ENCODE measurements at places on chromosomes 11 and 22.

GRCh38 chr22:28105413-28105812, 186.4 kb upstream of the PITPNB start:
- no peak for DNase-seq

DNA sequence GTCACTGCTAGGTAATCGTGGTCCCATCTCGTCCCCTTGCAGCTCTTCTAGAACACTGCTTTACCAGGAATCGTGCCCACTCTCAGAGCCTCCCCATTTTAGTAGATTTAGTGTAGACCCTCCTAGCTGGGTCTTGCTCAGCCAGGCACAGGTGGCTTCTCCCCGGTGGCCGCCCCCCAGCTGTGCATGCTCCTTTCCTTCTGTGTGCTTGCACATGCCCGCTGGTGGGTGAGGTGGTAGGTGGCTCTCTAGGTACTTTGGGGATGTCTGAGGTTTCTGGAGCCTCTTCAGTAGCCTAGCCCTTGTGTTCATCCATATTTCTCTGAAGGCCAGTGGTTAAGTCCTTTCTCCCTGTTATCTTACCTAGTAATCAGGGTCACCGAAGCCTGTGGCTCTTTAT, 5.6 kb downstream of the TUB start:
- no peak for DNase-seq

- no peak for DNase-seq
Observed at GRCh38 chr11:119584193-119585042, 144.6 kb downstream of the NECTIN1 start.

GRCh38 chr11:65576867-65577755, 1.3 kb downstream of the EHBP1L1 start:
- DNase-seq, result no peak

DNA sequence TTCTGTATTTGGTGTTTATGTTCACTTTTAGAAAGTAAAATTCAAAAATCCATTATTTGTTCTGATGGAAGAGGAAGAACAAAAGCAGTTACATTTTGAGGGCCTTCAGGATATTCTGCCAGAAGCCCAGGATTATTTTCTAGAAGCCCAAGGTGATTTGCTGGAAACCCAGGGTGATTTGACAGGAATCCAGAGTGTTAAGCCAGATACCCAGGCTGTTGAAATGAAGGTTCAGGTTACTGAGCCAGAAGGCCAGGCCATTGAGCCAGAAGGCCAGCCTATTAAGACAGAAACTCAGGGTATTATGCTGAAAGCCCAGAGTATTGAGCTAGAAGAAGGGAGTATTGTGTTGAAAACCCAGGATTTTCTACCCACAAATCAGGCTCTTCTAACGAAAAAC, 33.1 kb downstream of the CCDC15 start:
- DNase-seq, result no peak

DNA sequence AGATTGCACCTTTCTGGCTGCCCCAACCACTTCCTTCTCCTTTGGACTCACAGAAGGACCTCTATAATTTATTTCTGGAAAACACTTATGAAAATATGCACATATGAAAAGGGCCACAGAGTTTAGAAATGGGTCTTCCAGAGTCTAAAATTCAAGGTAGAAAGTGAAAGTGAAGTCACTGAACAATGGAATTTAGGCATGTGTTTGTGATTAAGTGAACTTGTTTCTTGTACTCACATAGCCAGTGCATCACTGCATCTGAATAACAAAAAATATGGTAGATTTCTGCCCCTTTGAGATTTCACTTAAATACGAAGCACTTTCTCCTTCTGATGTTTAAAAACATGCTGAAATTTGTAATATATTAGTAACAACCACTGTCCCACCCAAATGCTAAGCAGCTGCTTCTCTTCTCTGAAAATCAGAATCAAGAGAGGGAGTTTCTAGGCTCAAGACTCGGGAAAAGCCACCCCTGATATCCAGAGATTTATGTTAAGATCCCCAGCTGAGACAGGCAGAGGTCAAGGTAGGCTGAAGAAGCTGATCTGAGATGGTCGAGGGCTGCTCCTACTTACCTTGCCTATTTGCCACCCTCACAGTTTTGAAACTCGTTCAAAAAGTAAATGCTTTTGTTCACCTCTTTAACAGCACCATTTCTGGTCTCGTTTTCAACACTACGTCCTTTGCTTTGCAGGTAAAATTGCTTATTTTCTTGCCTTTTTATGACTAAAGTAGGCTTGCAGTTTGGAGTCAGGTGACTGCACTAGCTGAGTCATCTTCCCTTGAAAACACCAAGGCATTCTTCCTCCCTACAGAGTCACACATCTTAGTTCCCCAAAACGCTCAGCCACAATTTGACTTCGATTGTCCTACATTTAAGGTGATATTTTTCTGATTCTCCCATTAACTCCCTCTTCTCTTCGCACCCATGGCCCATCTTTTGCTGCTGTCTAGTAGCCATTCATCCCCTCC, at the start of gene XKR3:
TSS of gene XKR3 (minus strand) at position 696 of the 972 bp plus-strand sequence. CDS start 17,338 bp downstream, outside the sequence.
- DNase-seq, result no peak

- no peak for DNase-seq
Observed at GRCh38 chr11:131624531-131624930, 254.1 kb downstream of the NTM start.

DNA sequence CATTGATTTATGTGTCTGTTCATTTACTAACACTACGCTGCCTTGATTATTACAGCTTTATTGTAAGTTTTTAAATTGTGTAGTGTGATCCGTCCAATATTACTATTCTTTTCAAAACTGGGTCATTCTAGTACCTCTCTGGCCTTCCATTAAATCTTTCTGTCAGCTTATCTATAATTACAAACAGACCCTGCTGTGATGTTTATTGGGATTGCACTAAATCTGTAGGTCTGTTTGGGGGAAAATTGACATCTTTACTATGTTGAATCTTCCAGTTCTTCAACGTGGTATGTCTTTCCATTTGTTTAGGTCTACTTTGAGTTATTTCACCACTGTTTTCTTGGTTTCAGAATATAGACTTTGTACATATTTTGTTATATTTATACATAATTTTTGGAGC, 15.6 kb downstream of the CABIN1 start:
- no peak for DNase-seq

DNA sequence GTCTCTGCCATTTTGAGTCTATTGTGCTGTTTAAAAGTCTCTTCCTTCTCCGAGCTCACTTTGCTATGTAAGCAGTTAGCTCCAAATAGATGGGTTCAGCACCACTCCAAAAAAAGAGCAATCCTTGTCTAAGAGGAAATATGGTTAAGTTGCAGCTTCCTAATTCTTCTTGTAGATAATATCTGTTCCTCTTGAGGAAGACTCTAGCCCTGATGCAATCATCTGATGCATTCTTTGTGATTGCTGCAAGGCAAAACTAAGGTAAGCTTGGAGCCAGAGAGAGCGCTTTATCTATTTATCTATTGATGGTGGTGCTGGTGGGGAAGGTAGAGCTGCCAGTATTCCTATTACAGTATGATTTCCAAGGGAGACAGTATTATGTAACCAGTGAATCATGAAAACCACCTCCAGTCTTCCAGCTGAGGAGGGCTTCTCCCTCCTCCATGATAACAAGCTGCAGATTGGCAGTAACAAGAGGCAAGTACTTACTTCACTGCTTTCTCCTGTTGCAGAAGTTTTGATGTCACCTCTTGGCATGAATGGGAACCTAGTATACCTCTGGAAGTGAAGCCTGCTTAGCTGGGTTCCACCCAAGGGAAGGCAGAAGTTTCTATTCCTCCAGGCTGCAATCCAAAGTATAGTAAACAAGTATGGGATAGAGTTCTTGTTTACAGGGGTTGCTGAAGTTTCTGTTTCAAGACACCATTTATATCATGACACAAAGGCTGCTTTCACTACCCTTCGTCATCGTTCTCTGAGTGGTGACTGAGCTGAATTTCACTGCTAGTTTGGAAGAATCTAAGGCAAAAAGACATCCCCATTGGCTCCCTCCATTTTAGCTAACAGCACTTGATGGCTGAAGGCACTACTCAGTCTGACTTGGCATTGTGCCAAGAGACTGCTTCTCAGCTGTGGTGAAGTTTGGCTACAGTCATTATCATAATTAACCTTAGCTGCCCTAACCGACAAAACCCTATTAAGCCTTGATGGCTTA, 49.7 kb downstream of the FDX1 start:
- no peak for DNase-seq

DNA sequence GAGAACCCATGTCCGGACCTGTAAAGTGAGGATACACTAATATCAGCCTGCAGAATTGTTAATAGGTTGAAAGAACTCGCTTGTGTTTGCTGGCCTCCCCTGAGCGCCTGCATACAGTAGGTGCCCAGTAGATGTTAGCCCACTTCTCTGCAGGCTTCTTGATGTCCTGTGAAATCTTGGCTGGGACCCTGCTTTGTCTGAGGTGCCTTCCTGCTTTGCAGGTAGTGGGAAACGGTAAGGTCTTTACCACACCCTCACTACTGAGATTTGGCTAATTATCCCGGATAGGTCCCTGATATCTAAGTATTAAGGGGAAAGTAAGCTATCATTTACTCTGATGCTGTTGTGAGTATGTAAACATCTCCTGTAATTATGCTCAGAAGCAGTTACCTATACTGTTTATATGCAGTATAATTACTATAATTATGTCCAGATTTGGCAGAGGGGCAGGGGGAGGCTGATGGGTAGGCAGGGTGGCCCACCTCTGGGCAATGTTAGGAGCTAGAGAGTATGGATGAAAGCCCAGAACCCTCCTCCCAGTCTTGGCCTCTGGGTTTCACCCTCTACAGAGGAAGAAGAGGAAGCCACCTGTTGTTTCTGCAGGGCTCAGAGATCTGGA, 1.2 kb upstream of the ARRB1 start:
- DNase-seq, result no peak

DNA sequence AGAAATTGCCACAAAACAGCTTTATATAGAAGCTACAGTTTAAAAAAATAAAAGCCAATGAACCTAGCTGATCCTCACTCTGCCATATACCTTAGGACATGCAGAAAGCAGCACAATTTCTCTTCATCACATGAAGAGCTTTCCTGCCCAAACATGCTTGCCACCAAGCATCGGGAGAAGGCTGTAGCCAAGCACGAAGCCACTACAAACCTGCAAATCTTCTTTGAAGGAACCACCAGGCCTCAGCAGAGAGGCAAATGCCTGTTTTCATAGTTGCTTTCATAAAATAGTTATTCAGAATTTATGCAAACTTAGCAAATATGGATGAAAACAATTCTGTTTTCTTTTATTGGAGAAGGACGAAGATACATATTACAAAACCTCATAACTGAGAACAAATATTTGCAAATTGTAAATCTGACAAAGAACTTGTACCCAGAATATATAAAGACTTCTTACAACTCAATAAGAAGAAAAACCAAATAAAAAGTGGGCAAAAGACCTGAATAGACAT, 100.3 kb downstream of the RBFOX2 start:
- no peak for DNase-seq

DNA sequence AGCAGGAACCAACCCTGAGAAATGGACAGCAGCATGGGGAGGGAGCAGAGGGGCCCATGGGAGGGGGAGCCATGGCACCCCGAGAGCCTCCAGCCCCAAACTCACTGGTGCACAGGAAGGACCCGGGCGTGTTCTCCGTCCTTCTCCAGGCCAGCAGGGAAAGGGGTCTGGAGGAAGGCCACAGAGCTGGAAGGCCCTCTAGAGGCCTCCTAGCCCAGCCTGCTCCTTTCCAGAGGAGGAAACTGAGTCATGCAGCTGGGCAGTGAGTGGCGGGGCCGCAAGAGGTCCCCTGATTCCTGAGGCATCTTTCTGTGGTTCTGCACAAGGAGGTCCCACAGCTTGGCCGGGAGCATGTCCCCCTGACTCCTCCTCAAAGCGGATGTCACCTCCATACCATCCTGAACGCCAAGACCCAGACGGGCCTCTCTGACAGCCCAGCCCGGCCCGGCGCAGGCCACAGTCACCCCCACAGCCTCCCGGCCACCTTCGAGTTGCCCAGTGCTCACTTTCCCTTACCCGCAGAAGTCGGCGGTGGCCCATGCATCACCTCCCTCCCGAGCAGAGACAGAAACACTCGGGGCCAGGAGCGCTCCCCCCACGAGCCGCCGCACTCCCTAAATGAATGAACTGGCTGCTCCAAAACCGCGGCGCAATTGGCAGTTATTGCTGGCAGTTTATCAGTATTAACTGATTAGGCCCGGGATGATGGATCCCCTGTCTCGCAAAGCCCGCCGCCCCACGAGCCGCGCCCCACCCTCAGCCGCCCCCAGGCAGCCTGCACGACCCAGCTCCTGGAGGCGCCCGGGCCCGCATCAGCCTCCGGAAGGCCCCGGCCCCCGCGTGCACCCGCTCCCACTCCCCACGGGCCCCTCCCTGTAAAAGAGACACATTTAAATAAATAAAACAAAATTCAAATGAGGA, 272.5 kb downstream of the BUD13 start:
- DNase-seq, result no peak

DNA sequence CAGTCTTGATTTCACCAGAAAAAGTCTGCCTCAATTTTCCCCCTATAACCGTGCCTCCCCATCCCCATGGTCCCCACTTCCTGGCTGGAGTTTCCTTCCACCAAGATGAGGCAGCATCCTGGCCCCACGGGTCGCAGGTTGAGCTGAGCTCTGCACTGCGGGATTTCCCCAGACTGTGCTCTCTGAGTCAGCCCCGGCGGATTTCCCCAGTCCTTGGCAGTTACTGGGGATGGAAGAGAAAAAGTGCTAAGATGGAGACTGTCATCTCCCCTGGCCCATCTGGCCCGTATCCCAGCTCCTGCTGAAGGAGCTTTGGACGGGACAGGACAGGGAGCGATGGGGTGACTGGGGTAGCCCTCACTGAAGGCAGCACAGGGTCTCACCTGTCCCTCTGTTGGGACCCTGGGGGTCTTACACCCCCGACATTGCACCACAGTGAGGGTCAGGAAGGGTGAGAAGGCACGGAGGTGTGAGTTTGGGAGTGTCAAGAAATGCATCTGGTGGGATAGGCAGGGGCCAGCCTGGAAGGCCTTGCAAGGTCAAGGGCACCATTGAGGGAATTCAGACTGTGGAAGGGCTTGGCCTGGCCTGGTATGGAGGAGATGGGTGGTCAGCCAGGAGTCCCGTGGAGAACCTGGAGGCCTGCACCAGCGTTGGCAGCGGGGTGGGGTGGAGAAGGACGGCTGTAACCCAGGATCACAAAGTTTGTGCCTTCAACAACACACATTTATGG, 36.5 kb downstream of the NADSYN1 start:
- DNase-seq, result no peak

DNA sequence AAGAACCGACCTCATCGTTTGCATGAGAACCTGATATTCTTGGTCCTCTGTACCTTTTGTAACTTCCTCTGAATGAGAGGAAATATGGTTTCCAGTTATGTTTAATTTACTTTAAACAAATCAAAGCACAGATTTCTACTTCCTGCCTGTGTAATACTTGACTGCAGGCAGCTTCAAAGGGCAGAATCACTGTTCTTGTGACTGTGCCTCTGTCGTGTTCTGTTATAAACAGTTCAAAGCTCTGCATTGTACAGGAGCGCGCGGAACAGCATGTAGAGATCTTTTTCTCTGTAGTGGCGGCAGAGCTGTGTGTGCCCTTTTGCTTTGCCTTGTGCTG, 73.2 kb upstream of the CLDN5 start:
- no peak for DNase-seq

DNA sequence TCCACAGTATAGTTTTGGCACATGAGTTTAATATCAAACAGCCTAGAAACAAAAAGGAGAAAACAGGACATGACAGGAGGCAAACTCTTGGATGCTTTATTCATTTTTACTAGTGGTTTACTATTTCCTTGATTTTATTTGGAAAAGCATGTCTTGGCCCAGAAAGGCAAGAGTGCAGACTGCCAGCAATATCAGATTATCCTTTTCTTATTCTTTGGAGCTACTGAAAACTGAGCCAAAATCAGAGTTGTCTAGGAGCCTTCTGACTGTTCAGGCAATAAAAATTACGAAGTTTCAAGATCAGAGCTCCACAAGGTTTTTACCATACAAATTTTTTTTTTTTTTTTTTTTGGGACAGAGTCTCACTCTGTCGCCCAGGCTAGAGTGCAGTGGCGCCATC, 16.0 kb downstream of the CELF1 start:
- DNase-seq, result no peak
